ENCODE measurements at places on chromosomes 6 and 20.
A peak's percentile ranks its signal among the peaks of the same experiment; 100 is the strongest.

DNA sequence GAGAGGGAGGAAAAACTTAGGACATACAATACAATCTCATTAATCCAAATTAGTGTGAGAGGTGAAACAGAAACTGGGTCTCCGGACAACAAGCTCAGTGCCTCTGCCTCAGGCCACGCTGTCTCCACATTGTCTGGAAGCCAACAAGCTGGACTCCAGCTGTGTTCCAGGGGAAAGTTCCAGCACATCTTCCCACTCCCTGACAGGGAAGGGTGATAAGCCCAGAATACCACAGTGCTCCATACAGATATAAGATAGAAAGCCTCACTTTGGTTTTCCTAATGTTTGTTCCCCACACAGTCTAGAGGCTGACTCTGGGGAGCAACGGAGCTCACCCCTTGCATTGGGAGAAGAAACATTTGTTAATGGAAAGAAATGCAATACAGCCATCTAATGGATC, 117.1 kb upstream of the SPTLC3 start:
- no peak for DNase-seq

GRCh38 chr6:90997076-90997475, 410.2 kb upstream of the MAP3K7 start:
- DNase-seq = no peak

DNA sequence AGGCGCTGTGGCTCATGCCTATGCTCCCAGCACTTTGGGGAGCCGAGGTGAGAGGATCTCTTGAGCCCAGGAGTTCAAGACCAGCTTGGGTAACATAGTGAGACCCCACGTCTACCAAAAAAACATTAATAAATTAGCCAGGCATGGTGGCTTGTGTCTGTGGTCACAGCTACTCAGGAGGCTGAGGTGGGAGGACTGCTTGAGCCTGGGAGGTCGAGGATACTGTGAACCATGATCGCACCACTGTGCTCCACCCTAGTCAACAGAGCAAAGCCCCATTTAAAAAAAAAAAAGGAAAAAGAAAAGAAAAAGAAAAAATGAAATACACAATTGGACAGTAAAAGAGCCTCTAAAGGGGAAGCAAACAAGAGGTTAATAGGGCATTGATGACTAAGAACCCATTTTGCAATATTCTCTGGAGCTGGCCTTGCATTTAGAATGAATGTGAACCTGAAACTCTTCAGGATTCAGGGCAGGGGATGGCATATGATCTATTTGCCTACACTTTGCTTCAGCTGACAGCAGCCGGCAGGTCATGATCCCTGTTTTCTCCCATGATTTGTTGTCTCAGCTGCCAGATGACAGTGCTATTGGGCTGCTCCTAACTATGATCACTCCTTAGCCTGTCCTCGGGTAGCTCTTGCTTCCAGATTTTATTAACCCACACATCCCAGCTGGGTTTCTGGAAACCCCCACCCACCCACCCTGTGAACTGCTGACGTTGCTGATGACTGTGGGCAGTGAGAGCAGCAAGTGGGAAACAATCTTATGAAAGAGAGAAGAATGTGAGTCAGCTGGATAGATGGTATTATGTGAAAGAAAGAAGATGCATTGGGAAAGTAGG, 83.8 kb upstream of the ELOVL5 start:
- DNase-seq = peak; percentile 84

- peak; percentile 60 for DNase-seq
These were observed 23.8 kb upstream of the FBXO9 start for GRCh38 chr6:53041356-53041755.

DNA sequence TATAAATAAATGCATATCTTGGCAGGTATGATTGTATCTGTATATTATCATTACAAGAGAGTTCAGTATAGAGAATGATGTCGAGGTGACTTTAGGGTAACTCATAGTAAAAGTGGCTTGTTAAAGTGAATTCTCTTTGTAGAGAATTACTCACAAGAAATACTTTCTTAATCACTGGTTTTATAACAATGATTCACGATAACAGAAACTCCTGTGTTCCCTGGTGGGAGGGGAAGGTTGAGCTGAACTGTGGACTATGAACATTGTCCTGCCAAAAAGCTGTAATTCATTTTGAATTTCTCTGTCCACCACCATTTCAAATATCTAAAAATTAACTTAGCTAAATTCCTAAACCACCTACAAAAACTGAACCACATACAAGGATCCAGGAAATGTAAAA, 7.7 kb downstream of the TPMT start:
- DNase-seq = peak; percentile 34

DNA sequence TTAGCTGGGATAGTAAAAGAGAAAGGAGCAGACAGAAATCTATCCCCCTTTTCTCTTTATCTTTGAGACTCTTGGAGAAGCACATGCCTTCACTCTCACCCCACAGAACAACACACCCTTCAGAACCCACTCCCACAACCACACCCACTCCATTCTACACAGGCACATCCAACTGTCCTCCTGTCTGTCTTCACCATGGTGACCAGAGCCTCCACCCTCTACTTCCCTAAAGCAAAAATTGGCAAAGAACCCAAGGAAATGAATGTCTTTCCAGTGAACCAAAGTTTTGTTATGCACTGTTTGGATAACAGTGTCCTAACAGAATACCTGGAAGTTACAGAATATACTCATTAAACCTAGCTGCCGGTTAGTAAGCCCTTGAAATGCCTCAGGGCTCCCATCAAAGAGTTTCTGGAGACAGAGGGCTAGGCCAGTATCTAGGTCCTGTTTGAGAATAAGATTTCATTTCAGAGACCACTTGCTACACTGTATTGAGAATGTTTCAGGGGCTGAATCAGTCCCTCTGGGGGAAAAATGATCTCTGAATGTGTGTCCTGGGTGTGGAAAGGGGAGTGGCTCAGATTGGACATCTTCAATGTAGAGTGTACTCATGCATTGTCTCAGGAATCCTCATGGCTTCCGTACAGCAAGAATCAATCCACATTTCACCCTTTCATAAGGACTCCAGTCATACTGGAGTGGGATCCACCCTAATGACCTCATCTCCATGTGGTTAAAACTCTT, 101.1 kb downstream of the LY86 start:
- peak; percentile 78 for DNase-seq

All from cardiac fibroblast (primary cell).